ENCODE measurements at places on chromosomes 3 and 15. TPM values are rescaled to one million over a fixed set of nuclear protein-coding genes. Genes with fewer than 3 reads are reported as not detected.

Gene ERICH6
- 0.07 TPM for total RNA-seq

Gene WDR72
- total RNA-seq: not detected

Gene GUCA1C
- 0.39 TPM for total RNA-seq

Gene CFAP20DC
- total RNA-seq: not detected

Gene RFTN1
- total RNA-seq: 26.4 TPM

Gene MOBP
- total RNA-seq: not detected

Gene CCR4
- not detected for total RNA-seq

Gene P2RY12
- not detected for total RNA-seq

Gene NUTM1
- not detected for total RNA-seq

Gene SLC38A3
- total RNA-seq: 0.89 TPM

Gene ZNF774
- total RNA-seq: 1.6 TPM

Gene TRPM7
- total RNA-seq: 16.3 TPM

Gene SHF
- total RNA-seq: 0.96 TPM

Gene CCDC13
- total RNA-seq: not detected

Gene TMEM212
- not detected for total RNA-seq

Gene IDH2
- total RNA-seq: 78.0 TPM

DNA sequence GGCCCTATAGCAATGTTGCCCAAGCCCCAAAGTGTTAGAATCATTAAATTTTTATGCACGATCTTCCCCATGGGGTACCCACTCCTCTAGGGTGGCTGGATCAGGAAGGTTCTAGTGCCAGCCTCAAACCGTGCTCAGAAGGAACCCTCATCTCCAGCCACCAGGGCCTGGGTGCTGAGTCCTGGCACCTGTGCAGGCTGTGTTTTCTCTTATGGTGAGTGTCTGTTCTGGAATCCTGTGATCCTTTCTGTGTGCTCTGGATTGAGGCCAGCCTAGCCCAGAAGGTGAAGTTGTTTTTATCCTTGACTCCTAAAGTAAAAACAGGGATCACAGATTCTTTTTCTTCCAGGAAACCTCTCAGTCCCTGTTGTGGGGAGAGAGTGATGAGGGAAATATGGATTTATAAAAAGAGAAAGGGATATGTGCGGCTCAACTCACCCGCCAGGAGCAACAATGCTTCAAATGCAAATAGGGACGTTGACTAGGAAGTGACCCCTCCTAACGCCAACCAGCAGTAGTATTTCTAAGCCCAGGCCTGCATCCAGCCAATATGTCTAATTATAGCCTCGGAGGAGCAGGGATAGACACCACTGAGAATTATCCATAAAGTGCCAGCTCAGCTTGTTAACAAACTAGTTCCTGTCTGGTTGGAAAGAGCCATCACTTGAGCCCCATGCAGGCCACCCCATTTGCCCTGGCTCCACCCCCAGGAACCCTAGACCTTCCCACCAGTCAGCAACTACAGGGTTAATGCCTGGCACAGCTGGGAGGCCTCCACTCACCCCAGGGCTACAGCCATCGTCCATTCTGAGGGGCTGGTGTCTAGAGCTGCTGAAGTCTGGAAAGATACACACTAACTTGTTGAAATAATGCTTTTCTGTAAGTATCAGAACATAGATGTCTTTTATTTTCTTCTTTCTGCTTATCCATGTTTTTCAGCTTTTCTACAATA lies 513.5 kb upstream of the PROK2 start:
- DNase-seq: no peak

GRCh38 chr15:58532126-58532525 lies 100.3 kb downstream of the LIPC start:
- DNase-seq: no peak

DNA sequence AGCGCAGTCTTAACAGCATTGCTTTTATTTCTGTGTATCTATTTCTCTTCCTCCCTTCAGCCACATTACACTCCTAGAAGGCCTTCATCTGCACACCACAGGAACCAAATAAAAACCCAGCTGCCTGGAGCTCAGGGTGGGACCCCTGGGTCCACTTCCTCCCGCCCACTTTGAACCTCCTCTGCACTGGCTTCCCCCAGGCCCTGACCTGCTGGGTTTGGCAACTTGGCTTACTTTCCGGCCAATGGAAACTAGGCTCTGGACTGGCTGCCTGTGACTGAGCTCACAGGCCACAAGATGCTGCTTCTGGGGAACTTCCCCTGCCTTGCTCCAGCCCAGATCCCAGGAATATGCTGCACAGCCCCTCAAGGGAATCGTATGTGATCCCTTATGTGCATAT lies 89.8 kb downstream of the SEMA5B start:
- no peak for DNase-seq

- DNase-seq: peak; percentile 95
Measured at GRCh38 chr3:39150803-39151631, 2.4 kb downstream of the CSRNP1 start.

DNA sequence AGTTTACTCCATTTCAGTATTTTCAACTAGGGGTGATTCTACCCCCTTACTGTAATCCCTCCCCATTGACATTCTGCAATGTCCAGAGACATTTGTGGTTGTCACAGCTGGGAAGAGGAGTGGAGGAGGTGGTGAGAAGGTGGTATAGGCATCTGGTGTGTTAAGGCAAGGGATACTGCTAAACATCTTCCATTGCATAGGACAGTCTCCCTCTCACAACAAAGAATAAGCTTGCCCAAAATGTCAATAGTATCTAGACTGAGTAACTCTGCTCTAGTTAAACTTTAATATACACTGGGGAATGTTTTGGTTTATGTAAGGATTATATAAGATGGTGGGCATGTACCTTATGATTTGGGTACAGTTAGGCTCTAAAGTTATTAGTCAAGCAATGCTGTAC lies 737.6 kb downstream of the ROBO1 start:
- no peak for DNase-seq

- DNase-seq: no peak
Measured at GRCh38 chr3:170372190-170372879, 14.8 kb downstream of the SKIL start.

DNA sequence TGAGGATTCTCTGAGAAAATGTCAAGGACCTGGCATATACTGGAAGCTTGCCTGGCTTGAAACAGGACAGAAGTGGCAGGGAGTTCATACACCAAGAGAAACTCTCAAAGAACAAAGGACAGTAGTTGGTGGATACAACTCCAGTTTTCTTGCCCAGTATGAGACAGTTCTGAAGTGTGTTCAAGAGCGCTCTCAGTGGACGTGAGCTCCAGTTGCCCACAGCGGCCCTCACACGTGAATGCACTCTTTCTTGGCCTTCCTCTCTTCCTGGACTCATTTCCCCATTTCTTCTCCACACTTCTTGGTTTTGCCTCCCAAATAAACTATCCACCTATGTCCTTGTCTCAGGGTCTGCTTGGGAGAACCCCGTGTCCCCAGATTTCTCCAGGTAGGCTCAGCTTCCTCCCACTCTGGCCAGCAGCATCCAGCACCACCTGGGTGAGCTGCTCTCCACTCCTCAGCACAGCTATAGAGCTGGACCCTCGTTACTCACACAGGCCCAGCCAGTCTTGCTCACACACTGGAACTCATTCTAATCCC lies 54.5 kb downstream of the DCLK3 start:
- no peak for DNase-seq

DNA sequence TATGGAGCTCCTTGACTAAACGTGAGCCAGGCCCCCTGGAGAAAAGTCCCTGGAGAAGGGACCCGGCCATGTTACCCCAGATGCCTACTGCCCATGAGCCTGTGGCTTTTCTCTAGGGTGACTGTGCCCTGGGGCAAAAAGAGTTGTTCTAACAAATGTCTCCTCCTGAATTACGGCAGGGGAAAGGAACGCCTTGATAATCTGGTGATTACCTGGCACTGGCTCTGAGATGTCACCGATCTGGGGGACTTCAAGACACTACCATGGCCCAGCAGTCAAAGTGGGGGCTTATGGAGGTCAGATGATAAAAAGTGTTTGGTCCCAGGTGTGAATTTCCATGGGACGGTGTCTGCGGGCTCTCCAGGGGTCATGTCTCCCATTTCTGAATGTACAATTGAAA lies 140.7 kb downstream of the KLF13 start:
- DNase-seq: peak; percentile 6

DNA sequence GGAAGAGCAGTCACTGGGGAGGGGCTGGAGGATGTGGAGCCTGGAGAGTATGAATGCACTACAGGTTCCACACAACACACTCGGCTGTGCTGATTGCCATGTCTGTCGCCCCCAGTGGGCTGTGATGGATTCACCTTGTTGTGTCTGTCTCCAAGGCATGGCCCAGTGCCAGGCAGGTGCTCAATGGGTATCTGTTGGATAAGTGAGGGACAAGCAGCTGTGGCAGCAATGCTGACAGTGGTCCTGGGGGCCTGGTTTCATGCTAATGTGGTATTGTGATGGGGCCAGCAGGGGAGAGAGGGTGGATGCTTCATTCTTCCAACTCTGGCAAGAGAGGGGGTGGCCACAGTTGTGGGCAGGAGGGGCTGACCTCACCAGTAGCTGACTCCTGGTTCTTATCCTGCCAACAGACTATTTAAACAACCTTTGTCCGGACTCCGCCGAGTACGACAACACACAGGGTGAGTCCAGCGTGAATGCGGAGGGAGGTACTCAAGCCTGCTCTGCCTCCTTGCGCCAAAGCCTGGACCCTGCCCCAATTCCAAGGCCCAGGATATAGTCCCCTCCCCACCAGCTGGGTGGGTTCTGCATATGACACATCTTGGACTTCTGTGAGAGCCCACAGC lies 47.3 kb upstream of the NR2C2 start:
- no peak for DNase-seq

DNA sequence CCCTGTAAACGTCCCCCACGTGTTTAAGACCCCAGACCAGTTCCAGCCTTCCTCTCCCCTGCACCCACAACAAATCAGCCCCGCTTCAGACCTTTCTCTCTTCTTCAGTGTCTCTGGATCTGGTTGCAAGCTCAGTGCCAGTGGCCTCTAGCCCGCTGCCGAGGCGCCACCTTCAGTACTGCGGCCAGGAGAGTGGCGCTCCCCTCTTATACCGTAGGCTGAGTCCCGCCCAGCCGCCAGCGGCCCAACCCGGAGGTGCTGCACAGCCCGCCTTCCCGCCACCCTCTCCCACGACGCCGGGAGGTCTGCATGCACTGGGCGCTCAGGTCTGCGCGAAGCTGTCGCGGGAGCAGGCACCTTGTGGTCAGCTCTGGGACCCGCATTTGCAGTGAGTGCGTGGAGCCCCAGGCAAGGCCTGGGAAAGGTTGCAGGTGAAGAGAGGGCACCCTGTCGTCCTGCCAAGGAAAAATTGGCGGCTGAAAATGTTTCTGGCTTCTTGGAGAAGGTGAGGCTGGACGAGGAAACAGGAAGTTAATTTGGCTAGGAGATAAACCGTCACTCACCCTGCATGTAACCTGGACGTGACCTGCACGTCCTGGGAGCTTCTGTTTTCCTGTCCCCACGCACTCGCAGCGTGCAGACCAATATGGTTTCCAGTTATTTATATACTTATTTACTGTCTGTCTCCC lies at the start of gene C2CD4B:
Gene C2CD4B, minus strand, starts transcription at position 182 of the 689 bp plus-strand sequence. CDS start 301 bp downstream, outside the sequence.
- DNase-seq: peak; percentile 3

GRCh38 chr3:5568451-5568850 lies 380.9 kb downstream of the EDEM1 start:
- DNase-seq: no peak

DNA sequence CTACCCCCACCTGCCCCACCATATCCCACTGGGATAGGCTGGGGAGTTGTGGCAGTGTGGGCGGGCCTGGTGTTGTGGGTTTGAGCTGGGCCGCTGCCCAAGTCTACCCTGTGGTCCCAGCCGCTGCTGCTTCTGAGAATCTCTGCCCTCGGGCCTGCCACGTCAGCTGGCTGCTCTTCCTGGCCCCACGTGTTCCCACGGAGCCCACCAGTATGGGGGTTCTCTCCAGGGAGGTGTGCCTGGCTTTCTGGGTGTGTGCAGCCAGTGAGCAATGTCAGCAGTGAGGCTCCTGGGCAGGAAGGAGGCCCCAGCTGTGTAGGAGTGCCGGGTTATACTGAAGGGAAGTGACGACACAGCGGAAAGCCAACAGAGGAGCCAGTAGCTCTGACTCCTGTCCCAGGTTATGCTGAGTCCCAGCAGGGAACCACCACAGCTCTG lies 10.5 kb downstream of the GNAI2 start:
- DNase-seq: peak; percentile 97

- no peak for DNase-seq
Measured at GRCh38 chr15:97482521-97482920, 478.0 kb upstream of the ARRDC4 start.

- peak; percentile 17 for DNase-seq
Measured at GRCh38 chr3:18389108-18389733, 35.9 kb downstream of the SATB1 start.

- no peak for DNase-seq
Measured at GRCh38 chr3:88033808-88034207, 25.0 kb downstream of the CGGBP1 start.

GRCh38 chr3:157650172-157650571 lies 147.0 kb upstream of the VEPH1 start:
- no peak for DNase-seq

DNA sequence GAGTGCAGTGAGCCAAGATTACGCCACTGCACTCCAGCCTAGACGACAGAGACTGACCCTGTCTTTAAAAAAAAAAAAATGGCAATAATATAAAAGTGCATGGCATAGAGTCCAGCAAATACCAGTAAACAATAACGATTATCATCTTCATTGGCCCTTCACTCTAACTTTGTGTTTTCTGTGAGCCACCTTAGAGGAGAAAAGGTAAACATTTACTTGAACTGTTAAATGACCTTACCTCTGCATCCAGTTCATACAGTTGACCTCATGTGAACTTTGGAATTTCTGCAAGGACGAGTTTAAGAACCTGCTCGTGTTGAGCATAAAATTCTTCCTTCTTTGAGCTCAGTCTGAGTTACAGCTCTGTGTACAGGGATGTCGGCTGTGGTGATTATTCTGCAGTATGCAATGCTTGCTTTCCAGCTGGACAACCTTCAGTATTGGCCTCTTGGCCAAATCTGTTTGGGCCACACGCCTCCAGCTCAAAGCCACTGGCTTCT lies 56.6 kb downstream of the RLBP1 start:
- DNase-seq: no peak

DNA sequence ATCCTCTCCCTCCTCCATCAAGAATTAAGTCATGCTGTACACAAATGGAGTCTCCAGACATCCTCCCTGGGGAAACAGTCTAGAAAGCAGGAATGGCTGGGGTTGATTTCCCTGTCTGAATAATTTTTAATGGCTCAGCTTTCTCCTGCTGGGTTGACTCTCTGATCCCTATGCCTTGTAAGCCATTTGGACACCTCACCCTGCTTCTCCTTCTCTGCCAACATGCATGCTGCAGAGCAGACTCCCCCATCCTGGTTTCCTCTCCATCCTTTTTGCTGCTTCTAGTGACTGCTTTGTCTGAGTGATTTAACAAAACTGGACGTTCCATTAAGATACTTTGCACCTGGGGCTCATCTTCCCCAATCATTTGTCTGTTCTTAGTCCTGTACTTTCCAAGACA lies 22.2 kb downstream of the SV2B start:
- DNase-seq: no peak

GRCh38 chr3:56075089-56075488 lies 393.2 kb downstream of the ERC2 start:
- DNase-seq: no peak

DNA sequence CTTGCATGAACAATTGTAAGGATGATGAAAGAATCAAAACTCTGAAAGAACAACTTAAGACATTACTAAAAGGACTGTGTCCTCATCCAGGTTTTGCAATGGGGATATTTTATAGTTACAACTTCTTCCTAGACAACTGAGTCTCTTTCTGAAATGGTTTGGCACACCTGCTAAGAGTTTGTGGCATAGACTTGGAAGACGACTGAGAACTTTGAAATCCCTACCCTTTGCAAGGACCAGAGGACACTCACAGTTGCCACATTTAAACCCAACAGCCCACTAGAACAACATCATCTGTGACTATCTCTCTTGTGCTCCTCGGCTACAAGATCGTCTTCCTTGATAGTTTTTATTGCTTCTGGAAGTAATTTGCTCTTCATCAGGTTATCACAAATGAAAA lies 342.4 kb downstream of the RORA start:
- no peak for DNase-seq
